Stimulated activated CD4-positive, alpha-beta T cell treated with anti-CD3 and anti-CD28 coated beads, TNF-alpha, amount 100 ng/mL, for 4 hours (primary cell): ENCODE measurements at places on chromosomes 16 and 17.
A peak's percentile ranks its signal among the peaks of the same experiment; 100 is the strongest.

DNA sequence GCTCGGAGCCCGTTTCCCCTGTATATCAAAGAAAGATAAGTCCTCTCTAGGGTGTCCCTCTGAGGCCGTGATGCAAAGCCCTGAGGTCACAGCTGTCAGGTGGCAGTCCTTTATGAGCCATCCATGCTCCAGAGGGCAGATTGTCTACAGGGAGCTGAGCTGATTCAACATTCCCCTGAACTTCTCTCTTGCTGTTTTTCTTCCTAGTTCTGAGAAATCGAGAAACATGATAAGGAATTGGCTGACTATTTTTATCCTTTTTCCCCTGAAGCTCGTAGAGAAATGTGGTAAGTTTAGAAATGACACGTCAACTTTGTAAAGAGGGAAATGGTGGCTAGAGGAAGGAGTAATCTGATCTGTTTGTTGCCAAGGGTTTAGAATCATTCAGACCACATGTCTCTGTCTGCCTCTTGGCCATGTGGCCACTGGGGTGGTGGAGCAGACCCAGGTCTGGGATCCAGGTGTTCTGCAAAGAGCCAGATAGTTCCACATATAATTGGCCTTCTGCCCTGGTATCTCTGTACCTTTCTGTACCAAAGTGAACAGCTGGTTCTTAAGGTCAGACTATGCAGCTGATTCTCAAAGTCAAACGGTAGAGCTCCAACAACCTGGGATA lies 3.5 kb downstream of the CTNS start:
- no peak for DNase-seq

DNA sequence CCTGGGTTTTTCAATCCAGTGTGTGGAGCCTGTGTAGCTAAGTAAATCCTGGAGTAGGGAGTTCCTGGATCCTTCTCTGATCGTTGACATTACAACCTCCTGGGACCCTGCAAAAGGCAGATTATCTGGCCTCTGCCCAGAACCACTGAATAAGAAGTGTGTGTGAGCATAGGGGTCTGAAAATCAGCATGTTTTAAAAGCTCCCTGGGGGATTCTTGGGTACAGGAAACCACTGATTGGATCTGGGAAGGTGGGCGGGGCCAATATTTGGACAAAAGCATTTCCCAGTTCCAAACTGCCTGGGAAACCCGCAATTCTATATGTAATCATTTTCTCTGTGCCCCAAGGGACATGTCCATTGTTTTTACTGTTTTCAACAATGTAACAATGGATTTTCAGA lies 27.2 kb upstream of the BEAN1 start:
- DNase-seq = no peak

GRCh38 chr16:83887080-83887479 lies 11.8 kb upstream of the MLYCD start:
- DNase-seq = no peak

DNA sequence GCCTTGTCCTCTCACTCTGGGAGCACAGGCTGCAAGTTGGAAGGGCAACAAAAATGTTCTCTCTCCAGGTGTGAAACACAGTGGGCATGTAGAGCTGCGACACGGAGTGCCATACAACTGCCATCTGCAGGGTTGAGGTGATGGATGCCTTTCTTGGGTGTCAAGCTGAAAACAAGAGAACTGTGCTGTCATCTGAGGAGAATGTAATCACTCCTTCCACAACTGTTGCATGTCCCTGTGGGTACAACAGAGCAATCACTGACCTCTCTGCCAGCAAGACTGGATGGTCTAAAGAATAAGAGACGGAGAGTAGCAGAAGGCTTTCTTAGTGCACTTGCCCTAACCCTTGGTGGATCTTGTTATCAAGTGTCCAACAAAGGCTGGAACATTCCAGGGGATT lies 29.2 kb downstream of the SLFN11 start:
- DNase-seq = no peak

GRCh38 chr16:19935694-19936093 lies 51.0 kb upstream of the GPRC5B start:
- no peak for DNase-seq

DNA sequence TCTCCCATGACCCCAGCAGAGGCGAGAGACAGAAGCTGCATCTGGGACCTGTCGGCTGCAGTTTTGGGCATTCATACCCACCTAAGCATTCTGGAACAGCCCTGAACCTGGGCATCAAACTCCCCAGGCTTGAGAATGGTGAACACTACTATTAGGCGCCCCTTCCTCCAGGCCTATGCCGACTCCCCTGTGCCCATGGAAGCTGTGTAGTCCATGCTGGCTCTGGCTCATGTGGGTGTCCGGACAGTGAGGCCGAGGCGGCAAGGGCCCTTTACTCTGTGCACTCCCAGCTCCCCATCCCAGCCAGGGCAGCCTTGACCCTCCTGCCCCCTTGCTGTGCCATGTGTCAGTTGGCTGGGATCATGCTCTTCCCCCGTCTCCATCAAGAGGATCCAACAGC lies 89.0 kb upstream of the TOB1 start:
- DNase-seq = no peak

DNA sequence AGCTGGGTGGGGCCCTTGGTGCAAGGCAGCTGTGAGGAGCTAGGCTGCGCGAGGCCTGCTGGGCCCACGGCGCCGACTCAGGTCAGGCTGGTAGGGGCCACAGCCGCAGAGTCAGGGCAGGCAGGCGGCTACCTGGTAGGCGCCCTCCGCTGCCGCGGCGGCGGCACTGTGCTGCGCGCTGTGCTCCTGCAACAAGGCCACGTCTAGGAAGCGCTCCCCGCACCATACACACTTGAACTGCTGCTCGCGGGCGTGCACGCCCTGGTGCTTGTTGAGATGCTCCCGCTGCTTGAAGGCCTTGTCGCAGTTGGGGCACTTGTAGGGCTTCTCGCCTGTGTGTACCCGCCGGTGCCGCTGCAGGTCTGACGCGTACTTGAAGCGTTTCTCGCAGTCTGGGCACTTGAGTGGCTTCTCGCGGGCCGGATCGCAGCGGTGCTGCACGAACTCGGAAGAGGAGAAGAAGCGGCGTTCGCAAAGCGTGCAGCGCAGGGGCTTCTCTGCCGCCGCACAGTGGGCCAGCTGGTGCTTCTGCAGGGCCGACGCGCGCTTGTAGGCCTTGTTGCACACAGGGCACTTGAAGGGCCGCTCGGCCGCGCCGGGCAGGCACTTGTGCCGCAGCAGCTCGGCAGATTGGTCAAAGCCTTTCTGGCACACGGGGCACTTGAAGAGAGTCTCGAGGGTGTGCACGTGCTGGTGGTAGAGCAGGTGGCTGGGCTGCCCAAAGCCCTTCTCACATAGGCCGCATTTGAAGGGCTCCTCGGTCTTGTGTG lies 3.9 kb downstream of the ZNF319 start:
- no peak for DNase-seq

GRCh38 chr16:57023541-57024249 lies 34.3 kb downstream of the NLRC5 start:
- peak; percentile 70 for DNase-seq

DNA sequence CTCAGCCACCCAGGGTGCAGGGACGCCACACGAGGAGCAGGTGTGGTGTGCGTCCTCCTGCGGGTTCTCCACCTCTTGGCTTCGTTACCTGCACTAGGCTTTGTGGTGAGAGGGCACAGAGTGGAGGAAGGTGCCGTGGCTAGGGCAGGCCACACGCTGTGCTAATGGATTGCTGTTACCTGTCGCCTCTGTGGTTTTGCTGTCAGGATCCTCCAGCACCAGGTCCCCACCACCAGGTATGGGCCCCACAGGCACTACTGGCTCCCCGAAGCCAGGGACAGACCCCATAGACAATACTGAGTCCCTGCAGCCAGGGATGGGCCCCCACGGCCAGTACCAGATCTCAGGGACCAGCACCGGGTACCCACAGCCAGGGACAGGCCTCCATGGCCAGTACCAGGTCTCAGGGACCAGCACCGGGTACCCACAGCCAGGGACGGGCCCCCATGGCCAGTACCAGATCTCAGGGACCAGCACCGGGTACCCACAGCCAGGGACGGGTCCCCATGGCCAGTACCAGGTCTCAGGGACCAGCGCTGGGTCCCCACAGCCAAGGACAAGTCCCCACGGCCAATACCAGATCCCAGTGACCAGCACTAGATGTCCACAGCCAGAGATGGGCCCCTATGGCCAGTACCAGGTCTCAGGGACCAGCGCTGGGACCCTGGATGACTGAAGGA lies 315.6 kb downstream of the SEC14L1 start:
- DNase-seq = no peak

GRCh38 chr16:86827521-86827920 lies 249.2 kb downstream of the FOXL1 start:
- DNase-seq = no peak

DNA sequence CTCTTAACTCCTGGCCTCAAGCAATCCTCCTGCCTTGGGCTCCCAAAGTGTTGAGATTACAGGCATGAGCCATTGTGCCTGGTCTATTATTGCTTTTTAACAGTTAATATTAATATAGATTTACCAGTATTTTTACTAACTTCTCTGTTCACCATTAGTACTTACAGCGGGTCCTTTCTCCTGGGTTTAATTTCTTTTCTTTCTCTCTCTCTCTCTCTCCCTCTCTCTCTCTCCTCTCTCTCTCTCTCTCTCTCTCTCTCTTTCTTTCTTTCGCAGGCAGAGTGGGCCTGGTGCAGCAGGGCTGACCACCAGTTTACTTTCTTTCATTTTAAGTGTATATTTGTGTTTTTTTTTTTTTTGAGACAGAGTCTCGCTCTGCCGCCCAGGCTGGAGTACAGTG lies 14.7 kb upstream of the DHX40 start:
- DNase-seq = no peak

DNA sequence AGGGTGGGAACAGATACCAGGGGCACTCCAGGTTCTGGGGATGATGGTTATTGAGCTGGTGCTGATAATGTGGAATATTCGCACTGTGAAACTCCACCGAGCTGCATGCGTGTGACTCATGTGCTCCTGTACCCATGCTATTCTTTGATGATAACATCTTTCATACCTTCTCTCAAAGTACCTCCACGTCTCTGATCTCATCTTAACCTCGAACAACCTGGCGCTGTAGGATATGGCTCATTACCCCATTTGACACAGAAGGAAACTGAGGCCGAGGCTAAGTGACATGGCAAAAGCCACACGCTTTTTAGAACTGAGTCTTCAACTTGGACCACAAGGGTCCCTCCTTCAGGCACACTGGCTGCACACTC lies 30.2 kb upstream of the MRPS23 start:
- no peak for DNase-seq

GRCh38 chr17:32114536-32114935 lies 27.8 kb upstream of the RHOT1 start:
- DNase-seq = no peak

GRCh38 chr17:56172517-56172982 lies 19.3 kb downstream of the ANKFN1 start:
- no peak for DNase-seq

GRCh38 chr16:53695070-53695469 lies 8.6 kb downstream of the RPGRIP1L start:
- DNase-seq = no peak

DNA sequence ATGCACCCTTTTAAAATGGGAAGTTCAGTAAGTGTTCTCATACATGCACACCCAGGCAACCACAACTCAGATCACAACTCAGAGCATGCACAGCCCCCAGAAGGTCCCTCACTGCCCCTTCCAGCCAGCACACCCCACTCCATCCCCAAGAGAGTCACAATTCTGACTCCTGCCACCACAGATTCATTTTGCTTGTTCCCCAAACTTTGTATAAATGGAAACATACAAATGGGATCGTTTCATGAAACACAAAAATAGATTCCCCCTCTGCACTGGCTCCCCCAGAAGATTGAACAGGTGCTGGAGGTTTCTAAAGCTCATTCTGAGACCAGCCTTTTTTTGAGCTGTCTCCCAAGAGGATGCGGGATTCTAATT lies 3.3 kb upstream of the TNFRSF13B start:
- no peak for DNase-seq

DNA sequence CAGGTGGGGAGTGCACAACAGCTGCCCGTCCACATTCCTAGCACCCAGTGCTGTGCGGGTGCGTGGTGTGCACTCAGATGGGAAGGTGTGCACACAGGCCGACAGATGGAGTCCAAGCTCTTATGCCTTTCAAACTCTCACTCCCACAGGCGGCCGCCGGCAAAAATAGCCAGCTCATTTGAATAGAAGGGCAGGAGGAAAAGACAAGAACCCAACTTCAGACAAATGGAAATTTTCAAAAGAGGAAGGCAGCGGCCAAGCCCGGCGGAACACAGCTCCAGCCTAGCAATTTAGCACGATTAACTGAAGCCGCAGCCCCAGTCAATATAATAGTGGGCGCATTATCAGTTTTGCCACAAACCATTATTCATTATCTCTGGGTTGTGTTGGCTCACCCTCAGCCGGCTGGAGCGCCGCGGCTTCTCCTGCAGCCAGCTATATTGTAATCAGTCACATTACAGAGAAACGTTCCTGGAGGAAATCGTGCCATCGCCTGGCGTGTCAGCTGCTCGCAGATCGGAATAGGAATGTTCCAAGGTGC lies 103.9 kb upstream of the SEC14L1 start:
- DNase-seq = no peak

- no peak for DNase-seq
These were observed 12.2 kb upstream of the EMP2 start for GRCh38 chr16:10592611-10593010.

- no peak for DNase-seq
These were observed 23.7 kb upstream of the WSCD1 start for GRCh38 chr17:6046431-6046830.

GRCh38 chr16:56851671-56852400 lies 13.2 kb upstream of the SLC12A3 start:
- no peak for DNase-seq

GRCh38 chr16:72812672-72813071 lies 235.3 kb downstream of the ZFHX3 start:
- DNase-seq = no peak

- DNase-seq = no peak
These were observed 10.9 kb downstream of the SLC35G3 start for GRCh38 chr17:35183332-35183731.

DNA sequence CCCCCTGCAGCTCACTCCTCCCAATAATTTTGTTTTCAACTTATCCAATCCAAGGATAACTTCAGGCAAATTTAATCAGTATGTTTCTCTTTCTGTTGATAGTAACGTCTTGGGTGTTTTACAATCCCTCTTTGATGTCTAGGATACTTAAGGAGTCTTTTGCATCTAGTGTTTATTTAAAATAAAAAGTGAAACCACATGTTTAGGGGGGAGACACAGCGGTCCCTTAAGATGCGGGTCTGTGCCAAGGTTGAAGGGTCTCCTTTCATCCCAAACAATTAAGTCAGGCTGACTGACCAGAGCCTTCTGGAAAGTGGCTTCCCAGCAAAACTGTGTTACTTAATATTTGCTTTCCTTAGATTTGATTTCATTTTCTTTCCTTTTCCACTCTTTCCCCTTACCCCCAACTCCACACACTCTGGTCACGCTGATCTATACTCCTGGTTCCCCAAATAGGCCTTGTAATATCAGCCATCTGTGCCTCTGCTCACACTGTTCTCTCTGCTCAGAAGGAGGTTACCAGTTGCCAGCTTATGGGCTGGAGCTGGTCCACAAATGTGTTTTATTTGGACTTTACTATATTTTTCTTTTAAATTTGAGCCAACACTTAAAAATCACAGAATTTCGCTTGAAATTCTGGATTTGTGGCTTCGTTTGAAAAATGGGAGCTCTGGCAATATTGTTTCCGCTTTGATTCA lies 11.2 kb downstream of the ANKS4B start:
- no peak for DNase-seq

- DNase-seq = no peak
These were observed 27.1 kb upstream of the SNN start for GRCh38 chr16:11640987-11641817.
